Psoas muscle (tissue), 8 donors: ENCODE measurements at places on chromosomes 6 and 20. TPM values are rescaled to one million over a fixed set of nuclear protein-coding genes. Genes with fewer than 3 reads are reported as not detected.
A peak's percentile ranks its signal among the peaks of the same experiment; 100 is the strongest.

FAM217A gene
- total RNA-seq: not detected

DNA sequence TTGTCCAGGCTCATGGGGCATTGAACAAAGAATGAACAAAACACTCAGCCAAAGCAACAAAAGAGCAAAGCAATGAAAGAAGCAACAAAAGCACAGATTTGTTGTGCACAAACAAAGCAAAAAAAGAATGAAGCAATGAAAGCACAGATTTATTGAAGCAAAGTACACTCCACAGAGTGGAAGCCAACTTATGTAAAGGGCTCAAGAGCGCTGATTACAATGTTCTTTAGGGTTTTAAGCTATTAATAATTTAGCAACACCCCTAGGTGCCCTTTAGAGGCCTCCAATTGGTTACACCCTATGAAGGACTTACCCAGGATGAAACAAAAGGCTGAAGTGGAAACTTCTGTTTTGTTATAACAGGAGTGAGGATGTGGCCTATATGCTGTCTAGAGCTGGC is 179.2 kb upstream of the PROKR2 start:
- no peak for DNase-seq
- H3K27me3 ChIP-seq: no peaks in the 10 kb centered on the region
- no peak overlapping the region for H3K27ac ChIP-seq
- no peak overlapping the region for H3K4me3 ChIP-seq

DNA sequence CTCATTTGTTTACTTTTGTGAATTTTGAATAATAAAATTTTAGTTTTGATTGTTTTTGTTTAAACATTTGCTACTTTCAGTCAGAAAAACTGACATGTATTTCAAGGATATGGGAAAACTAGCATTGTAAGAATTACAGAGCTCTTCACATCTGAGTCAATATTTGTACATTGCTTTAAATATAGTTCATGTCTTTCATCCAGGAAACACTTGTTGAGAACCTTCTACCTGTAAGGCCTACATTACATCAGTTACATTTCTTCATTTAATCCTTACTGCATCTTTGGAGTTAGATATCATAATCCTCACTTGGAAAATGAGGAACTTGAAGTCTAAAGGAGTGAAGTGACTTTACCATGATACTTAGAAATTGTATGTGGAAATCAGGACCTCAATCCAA is 242.9 kb downstream of the KCNQ5 start:
- H3K36me3 ChIP-seq: no peaks in the 10 kb centered on the region
- H3K4me1 ChIP-seq: peaks cover 56% of the 10 kb centered on the region
- H3K27ac ChIP-seq: peak overlapping the region; percentile 86
- no peaks in the 10 kb centered on the region for H3K27me3 ChIP-seq

HAO1 gene
- not detected for total RNA-seq

GRCh38 chr6:36099869-36100483 is 30.3 kb upstream of the MAPK13 start:
- H3K4me3 ChIP-seq: no peak overlapping the region
- H3K4me1 ChIP-seq: peaks cover 1% of the 10 kb centered on the region
- no peak for DNase-seq
